ENCODE measurements at places on chromosomes 6 and 20.

DNA sequence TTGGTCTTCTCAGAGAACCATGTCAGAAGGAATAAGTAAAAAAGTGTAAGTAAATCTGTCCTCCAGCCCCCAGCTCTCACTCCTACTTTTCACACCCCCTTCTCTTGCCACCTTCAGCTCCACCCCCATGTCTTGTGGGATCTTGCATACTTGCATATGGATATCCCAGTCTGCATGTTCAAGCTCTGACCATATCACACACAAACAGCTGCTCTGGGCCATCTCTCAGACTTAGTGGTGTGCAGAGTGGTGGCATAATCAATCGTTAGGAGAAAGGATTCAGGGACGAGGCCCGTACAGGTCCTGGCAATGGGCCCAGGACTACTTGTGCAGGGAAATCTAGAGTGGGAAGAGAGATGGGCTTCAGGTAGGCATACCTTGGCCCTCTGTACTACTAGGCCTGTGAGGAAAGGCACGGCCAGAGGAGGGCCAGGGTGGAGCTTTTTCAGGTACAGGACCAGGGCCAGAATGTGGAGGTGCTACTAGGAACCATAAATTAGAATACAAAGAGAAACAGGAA is 112.0 kb upstream of the SGK1 start:
- no peak for DNase-seq

- no peak for DNase-seq
Measured at GRCh38 chr6:57173056-57173885, 1.1 kb downstream of the BAG2 start.

DNA sequence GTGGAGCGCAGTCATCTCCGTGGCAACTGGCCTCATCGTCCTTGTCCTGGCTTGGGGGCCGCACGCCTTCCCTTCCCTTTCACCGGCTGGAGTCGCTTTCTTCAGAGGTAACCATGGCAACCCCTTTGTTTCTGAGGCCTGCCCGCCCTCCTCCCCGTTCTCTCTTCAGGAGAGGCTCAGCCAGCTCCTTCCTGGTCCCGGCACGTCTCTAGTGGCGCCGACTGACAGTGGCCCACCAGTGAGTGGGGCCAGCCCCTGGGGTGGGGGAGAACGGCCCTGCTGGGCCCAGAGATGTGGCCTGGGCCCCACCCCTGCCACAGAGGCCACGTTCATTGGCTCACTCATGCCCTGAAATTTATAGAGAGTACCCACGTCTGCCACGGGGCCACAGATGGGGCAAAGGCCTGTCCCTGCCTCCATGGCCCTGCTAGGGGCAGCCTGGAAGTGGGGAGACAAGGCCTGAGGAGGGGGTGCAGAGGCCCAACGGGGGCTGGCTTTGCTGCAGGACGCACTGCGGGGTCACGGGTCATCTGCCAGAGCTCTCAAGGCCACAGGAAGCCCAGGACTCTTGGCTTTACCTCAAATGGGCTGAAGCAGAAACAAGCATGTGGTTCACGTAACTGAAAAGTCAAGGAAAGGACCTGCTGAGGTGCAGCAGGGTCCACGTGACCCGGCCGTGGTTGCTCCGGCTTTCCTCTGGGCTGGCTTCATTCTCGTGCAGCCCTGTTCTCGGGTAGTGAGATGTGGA is 1.4 kb upstream of the OSBPL2 start:
- no peak for DNase-seq

- no peak for DNase-seq
Measured at GRCh38 chr6:169976301-169977081, 225.1 kb downstream of the ERMARD start.

DNA sequence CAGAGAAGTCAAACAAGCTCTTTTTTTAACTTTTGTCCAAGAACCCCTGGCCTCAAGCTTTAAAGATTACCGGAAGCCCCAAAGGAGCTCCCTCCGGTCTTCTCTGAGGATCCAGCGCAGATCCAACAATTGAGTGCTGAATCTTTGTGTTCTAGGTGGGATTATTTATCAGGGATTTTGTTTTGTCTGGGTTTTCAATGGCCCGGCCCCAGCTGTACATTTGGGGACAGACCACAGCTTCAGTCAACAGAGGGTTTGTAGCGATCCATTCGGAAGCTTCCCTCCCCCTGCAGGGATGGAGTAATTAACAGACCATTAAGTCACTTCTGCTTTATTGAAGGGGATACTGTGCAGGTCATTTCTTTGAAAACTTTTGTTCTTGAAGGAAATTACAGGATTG is 7.8 kb downstream of the OLIG3 start:
- DNase-seq: no peak

- no peak for DNase-seq
Measured at GRCh38 chr6:15734118-15734897, 71.5 kb upstream of the DTNBP1 start.

DNA sequence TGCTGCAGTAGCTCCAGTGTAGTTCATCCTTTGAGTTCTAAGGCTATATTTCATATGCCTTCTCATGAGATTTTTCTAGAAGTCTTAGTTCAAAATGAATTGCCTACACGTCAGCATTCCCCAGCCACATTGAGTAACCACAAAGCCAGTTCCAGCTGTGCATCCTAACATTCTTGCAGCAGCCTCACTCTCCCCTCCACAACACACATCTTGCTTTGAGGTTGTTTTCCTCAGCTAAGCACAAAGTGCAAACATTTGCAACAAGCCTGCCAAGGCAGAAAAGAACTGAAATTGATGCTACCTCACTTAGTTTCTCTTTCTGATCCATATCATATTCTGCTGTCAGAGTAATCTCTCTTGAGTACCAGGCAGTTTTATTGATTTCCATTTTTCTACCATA is 160.7 kb upstream of the KCNQ5 start:
- no peak for DNase-seq

DNA sequence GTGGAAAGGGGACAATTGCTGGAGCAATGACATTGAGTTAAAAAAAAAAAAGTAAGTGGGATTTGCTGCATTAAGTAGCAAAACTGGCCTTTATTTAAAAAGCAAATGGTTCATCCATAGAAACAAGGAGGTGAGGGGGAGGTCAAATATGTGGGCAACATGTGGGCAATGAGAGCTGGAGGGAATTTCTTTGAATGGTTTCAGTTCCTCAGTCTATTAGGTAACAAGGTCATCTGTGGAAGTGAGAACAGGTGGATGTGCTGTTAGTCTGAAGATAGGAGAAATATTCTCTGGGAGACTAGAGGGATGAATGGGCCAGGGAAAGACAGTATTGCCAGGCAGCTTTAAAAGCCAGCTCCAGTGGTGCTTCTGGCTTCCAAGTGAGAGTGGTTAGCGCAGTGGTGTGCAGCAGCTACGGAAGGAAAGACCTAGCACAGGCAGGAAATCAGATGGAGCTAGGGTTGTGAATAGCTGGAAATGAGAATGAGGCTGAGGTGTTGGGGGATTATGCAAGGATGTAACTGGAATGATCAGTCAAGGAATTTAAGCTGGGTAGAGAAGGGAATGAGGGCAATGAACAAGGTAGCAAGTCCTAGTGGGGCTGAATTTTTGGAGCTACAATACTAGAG is 727.6 kb downstream of the PTPRT start:
- DNase-seq: no peak

DNA sequence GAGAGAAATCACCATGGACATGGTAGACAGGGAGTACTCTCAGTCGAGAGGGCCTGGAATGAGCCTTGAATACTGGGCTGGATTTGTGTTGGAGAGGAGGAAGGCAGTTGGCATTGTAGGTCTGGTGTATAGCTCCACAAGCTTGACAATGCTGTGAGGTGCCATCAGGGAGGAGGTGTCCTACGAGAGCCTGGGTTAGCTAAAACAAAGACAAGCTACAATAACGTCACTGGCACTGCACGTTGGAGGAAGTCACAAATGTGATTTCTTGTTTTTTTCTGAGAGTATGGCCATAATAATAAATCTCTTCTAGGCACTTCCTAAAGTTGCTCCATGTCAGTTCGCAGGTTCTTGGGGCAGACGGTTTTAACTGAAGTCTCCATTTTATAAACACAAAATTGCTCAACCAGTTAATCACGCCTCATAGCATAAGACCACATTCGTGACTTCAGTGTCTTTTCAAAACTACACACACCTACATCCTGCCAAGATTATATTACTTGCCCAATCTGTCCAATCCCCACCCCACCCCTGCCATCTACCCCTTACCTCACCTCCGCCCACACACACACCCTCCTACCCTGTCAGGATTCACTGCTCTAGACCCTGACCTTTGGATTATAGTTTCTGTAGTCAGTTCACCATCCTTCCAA is 4.4 kb upstream of the HLA-DMB start:
- DNase-seq: no peak

DNA sequence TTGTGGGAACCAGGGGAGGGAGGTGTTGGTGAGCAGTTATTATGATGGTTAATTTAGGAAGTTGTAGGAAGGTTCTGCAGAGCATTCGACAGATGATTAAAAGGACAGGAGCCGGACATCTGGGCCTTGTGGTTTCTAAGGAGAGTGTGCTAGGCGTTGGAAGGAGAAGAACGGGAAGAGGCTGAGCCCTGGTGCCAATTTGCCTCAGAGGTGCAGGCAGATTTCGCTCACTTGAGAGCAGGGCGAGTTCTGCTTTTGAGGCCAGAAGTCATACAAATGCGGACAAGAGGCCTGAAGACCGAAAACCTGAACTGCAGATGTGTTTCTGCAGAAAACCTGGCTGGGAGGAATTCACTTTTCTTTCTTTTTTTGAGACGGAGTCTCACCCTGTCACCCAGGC is 30.5 kb upstream of the RPS6KA2 start:
- DNase-seq: no peak

All from stimulated activated CD4-positive, alpha-beta T cell treated with anti-CD3 and anti-CD28 coated beads, Interleukin-1b, Interleukin-23, amount 100 ng/mL, for 1 hour (primary cell).